ENCODE measurements at places on chromosomes 2 and 18. TPM values are rescaled to one million over a fixed set of nuclear protein-coding genes. Genes with fewer than 3 reads are reported as not detected.

The C1GALT1C1L gene
- 0.49 TPM for total RNA-seq

The LANCL1 gene
- 72.4 TPM for total RNA-seq

The QPCT gene
- 7.4 TPM for total RNA-seq

The POTEI gene
- total RNA-seq = 1.4 TPM

The PHOSPHO2 gene
- 9.6 TPM for total RNA-seq

The SP140 gene
- not detected for total RNA-seq

GRCh38 chr2:42969231-42970150, 177.1 kb upstream of the HAAO start:
- no peaks in the 10 kb centered on the region for H3K4me1 ChIP-seq
- peaks cover 7% of the 10 kb centered on the region for H3K27me3 ChIP-seq
- H3K4me3 ChIP-seq = no peak overlapping the region

All from glutamatergic neuron (in vitro differentiated cells).